Cardiac muscle cell (in vitro differentiated cells and primary cell): ENCODE measurements at places on chromosomes 13 and 19.

DNA sequence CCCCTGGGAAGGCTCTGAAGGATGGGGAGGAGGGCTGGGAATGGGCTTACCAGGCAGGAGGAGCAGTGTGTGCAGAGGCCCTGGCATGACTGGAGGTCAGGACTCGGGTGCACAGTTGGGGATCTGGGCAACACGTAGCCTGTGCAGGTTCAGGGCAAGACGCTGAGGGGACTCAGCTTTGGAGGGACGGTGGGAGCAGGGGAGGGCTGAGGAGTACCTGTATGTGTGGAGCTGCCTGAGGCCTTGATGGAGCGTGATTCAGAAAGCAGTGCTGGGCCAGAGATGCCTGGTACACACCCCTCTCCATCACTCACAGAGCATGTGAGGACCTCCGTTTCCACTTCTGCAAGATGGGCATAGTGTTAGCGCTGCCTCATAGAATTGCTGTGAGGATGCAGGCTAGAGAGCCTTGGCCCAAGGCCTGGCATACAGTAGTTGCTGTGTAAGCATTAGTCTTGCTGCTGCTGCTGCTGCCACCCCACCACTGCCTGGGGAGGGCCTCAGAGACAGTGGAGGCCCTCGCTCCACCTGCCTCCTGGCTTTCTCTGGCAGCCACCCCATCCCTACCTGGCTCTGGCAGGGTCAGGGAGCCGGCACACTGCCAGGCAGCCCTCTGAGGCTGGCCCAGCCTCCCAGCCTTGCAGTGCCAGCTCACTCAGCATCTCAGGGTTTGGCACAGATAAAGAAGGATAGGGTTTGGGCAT, 2.4 kb downstream of the PAK4 start:
- no peaks in the 10 kb centered on the region for H3K36me3 ChIP-seq
- H3K4me3 ChIP-seq, result no peak overlapping the region
- DNase-seq, result no peak
- H3K4me1 ChIP-seq, result peaks cover 11% of the 10 kb centered on the region

- H3K27ac ChIP-seq, result peak overlapping the region; percentile 13
- no peak overlapping the region for H3K4me3 ChIP-seq
- H3K36me3 ChIP-seq, result no peaks in the 10 kb centered on the region
- no peak for DNase-seq
Measured at GRCh38 chr19:46962030-46962570, 57.5 kb upstream of the NPAS1 start.

DNA sequence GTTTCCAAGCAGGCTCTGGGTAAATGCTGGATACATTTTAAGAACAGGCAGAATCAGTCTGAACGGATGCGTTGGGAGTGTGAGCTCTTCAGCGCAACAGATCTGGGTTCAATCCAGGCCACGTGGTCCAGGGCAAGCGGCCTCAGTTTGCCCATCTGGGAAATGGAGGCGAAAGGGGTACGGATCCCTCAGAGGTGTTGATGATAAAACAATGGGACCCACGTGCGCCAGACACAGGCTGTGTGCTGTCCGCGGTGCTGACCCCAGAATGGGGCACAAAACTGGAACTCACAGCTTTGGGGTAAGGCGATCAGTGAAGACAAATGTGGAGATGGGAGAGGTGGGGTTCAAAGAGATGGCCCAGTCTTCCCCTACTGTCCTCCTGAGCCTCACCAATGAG, 13.1 kb upstream of the PDE4C start:
- no peaks in the 10 kb centered on the region for H3K36me3 ChIP-seq
- peak; percentile 34 for DNase-seq
- no peaks in the 10 kb centered on the region for H3K27me3 ChIP-seq
- no peaks in the 10 kb centered on the region for H3K4me1 ChIP-seq

GRCh38 chr13:53141336-53141735, 112.7 kb downstream of the OLFM4 start:
- no peak for DNase-seq
- no peaks in the 10 kb centered on the region for H3K36me3 ChIP-seq
- peaks cover 14% of the 10 kb centered on the region for H3K4me1 ChIP-seq
- H3K4me3 ChIP-seq, result no peak overlapping the region
- no peak overlapping the region for H3K27ac ChIP-seq

DNA sequence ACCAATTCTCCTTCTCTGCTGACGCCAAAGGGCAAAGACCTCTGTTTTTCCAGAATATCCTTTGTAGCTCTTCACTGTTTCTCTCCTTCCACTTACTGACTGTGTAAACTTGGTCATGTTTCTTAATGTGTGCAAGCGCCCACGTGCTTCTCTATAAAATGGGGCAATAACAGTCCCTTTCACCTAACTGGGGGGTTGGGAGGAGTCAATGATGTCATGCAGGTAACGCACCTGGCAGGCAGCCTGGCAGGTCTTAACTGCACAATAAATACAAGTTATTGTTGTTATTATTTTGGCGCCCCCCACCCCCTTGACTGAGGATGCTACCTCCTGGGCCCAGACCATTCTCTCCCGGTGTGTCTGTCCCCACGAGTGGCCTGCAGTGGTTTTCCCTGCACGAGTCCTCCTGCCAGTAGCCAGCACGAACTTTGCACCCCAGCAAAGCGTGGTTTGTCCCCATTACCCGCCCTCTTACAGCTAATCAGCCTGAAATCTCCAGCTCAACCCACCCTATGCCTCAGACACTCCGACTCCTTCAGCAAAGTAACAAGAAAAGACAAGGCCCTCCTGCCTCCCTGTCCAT, 5.3 kb downstream of the SBSN start:
- peaks cover 10% of the 10 kb centered on the region for H3K4me1 ChIP-seq
- H3K27ac ChIP-seq, result no peak overlapping the region
- DNase-seq, result no peak
- no peaks in the 10 kb centered on the region for H3K36me3 ChIP-seq
- no peak overlapping the region for H3K4me3 ChIP-seq
